NCI-H2029 treated with DMSO at 0.1 percent for 48 hours (cell line): ENCODE measurements at places on chromosomes 7 and 10.

GRCh38 chr7:157016352-157017041 lies 6.0 kb upstream of the MNX1 start:
- no peak for DNase-seq

DNA sequence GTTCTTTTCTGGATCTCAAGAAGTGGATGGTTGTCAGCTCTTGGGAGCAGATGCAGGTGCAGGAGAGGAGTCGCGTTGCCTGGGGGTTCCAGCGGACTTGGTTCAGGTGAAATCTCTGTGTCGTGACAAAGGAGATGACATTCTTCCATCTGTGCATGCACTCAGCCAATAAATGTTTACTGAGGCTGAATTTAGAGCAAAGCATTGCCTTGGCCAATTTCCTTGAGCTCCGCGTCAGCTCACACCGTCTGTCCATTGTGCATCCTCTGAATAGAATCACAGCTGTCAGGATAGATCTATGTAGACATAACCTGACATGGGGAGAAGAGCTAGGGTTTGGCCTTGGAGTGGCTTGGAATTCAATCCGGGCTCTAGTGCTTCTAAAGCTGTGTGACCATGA lies 343.7 kb downstream of the GLRX3 start:
- no peak for DNase-seq

DNA sequence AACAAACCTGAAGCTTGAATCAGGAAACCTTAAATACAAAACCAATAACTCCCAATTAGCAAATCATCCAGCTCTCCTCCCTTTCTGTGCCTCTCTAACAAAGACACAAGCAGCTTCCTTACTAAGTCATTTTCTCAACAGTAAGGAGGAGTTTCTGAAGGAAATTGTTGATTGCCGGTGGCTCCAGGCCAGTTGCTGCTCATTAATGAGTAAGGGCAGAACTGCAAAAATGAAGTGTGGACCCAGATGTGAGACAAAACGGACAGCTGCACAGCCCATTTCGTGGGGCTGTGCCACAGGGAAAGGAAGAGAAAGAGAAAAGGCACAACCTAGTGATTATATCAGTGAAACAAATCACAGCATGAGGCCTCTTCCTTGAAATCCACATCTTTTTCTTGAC lies 42.8 kb upstream of the RHOBTB1 start:
- no peak for DNase-seq

DNA sequence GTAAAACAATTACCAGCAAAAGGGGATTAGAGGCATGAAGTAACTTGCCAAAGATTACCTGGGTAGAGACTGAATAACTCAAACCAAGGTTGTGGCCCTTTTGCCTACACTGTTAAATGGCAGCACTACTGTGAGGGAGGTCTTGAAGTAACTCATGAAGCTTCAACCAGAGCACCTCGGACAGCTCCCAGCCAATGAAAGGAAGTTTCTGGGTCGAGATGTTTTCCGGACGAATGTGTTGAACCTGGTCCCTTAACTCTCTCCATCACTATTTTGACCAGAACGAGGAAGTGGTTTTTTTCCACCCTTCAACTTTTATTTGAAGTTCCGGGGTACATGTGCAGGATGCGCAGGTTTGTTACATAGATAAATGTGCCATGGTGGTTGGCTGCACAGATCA lies 133.6 kb upstream of the PRKCQ start:
- DNase-seq = no peak

GRCh38 chr7:70681469-70682350 lies 450.2 kb upstream of the GALNT17 start:
- DNase-seq = no peak
